ENCODE measurements at places on chromosomes 6 and 20.
A peak's percentile ranks its signal among the peaks of the same experiment; 100 is the strongest.

DNA sequence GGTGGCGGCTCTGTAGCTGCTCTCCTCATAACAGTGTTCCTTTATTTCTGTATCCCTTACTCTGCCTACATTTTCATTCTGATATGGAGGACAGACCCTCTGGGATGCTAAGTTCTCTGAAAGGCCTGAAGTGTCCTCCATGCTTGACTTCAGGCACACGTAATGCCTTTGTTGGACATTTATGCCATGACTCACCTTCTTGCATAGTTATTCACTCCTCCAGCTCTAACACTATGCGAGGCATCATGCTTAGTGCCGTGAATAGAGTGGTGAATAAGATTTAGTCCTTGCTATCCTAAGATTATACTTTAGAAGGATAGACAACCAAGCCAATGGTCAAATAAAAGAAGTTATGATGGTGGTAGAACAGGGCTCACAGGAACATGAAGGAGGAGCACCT is 760.9 kb upstream of the FLRT3 start:
- no peak for DNase-seq
- no peak overlapping the region for H3K4me3 ChIP-seq
- no peaks in the 10 kb centered on the region for H3K36me3 ChIP-seq
- H3K27ac ChIP-seq = no peak overlapping the region
- no peaks in the 10 kb centered on the region for H3K4me1 ChIP-seq

GRCh38 chr6:37321101-37321500 is 32.7 kb upstream of the RNF8 start:
- H3K27me3 ChIP-seq = no peaks in the 10 kb centered on the region
- DNase-seq = no peak
- no peak overlapping the region for H3K4me3 ChIP-seq
- H3K4me1 ChIP-seq = no peaks in the 10 kb centered on the region
- H3K36me3 ChIP-seq = no peaks in the 10 kb centered on the region

- H3K4me3 ChIP-seq = no peak overlapping the region
- H3K36me3 ChIP-seq = no peaks in the 10 kb centered on the region
- H3K27me3 ChIP-seq = no peaks in the 10 kb centered on the region
- H3K27ac ChIP-seq = no peak overlapping the region
These were observed 80.7 kb downstream of the ANKS1A start for GRCh38 chr6:34969662-34970265.

GRCh38 chr6:24520929-24521546 is 26.3 kb downstream of the ALDH5A1 start:
- H3K4me3 ChIP-seq = no peak overlapping the region
- H3K36me3 ChIP-seq = no peaks in the 10 kb centered on the region
- H3K4me1 ChIP-seq = no peaks in the 10 kb centered on the region
- no peaks in the 10 kb centered on the region for H3K27me3 ChIP-seq
- H3K27ac ChIP-seq = no peak overlapping the region

DNA sequence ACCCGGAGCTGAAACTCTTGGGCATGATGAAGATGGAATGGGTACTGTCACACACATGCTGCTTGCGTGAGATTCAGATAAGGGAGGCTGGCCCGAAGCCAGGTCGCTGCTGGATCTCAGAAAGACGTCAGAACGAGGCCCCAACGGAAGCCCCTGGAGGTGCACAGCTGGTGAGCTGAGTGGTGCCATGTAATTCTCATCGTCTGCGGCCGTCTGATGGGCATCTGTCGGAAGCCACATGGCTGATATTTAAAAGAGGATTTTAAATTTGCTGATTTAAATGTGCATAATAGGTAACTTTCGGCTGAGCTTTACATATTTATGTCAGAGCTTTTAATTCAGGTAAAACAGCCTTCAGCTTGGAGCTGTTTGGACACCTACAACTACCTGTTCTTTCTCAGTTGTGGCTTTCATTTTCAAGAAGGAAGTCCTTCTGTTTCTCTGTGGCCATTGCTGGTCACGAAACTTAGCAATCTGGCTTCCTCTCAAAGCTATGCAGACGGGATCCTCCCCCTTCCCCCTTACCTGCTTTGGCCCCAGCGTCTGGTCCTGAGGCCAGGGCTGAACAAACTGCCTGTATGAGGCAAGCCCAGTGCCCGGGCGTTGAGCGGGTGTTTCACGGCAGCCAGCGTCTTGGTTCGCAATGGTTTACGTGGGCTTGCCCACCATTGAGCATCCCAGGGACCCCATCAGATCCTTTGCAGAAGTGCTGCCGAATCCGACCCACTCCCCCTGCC is 9.2 kb downstream of the SLCO4A1 start:
- H3K4me1 ChIP-seq = peaks cover 2% of the 10 kb centered on the region
- H3K36me3 ChIP-seq = no peaks in the 10 kb centered on the region
- DNase-seq = no peak
- H3K27me3 ChIP-seq = no peaks in the 10 kb centered on the region

GRCh38 chr6:52416629-52417151 is 3.5 kb upstream of the EFHC1 start:
- no peaks in the 10 kb centered on the region for H3K27me3 ChIP-seq
- no peak overlapping the region for H3K27ac ChIP-seq
- peak; percentile 88 for DNase-seq
- peaks cover 2% of the 10 kb centered on the region for H3K4me1 ChIP-seq

DNA sequence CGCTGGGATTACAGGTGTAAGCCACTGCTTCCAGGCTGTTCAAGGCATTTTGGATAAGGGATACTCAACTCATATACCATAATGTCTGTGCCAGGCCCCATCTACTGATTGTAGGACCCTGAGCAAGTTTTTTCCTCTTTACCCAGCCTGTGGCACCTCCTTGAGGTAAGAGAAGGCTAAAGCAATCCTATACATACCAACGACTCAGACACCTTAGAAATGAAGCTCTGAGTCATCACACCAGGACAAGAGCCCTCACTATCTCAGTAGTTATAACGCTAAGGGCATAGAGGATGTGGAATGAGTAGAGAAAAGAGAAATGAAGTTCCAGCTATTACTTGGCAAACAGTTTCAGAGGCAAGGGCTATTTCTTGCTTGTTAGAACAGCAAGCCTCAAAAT is 16.9 kb downstream of the NDRG3 start:
- H3K27ac ChIP-seq = no peak overlapping the region
- H3K4me1 ChIP-seq = peaks cover 6% of the 10 kb centered on the region
- DNase-seq = peak; percentile 84
- no peaks in the 10 kb centered on the region for H3K36me3 ChIP-seq
- H3K27me3 ChIP-seq = no peaks in the 10 kb centered on the region
- no peak overlapping the region for H3K4me3 ChIP-seq

GRCh38 chr20:25706793-25707192 is 10.1 kb upstream of the ZNF337 start:
- H3K27ac ChIP-seq = no peak overlapping the region
- no peaks in the 10 kb centered on the region for H3K27me3 ChIP-seq
- no peak overlapping the region for H3K4me3 ChIP-seq
- H3K36me3 ChIP-seq = no peaks in the 10 kb centered on the region
- DNase-seq = no peak
